Left cardiac atrium (tissue), 4 donors: ENCODE measurements at places on chromosomes 16 and 17. TPM values are rescaled to one million over a fixed set of nuclear protein-coding genes. Genes with fewer than 3 reads are reported as not detected.

Gene TP53TG3D
- not detected for total RNA-seq

Gene CBFA2T3
- 6.6 TPM for total RNA-seq

Gene TEKT5
- total RNA-seq: not detected

Gene ANKS3
- 11.6 TPM for total RNA-seq

Gene ABCA9
- total RNA-seq: 29.7 TPM

Gene BLTP2
- total RNA-seq: 93.3 TPM

Gene MT1M
- 50.8 TPM for total RNA-seq

Gene SBK1
- 0.42 TPM for total RNA-seq

Gene GNG13
- not detected for total RNA-seq

Gene PTX4
- total RNA-seq: not detected

Gene KCNJ16
- not detected for total RNA-seq

Gene RPRML
- total RNA-seq: not detected

Gene MPHOSPH6
- 10.0 TPM for total RNA-seq

Gene HIC1
- total RNA-seq: 20.6 TPM

Gene NPIPB2
- total RNA-seq: 2.1 TPM

Gene PITPNC1
- 33.7 TPM for total RNA-seq

Gene GRAPL
- total RNA-seq: 1.0 TPM

Gene AGRP
- not detected for total RNA-seq

Gene PPL
- 15.8 TPM for total RNA-seq

Gene HOXB6
- total RNA-seq: 2.2 TPM

Gene ZNF750
- total RNA-seq: not detected

Gene AATF
- 27.2 TPM for total RNA-seq

Gene HLF
- total RNA-seq: 36.7 TPM

Gene PAGR1
- total RNA-seq: 15.1 TPM

Gene CD7
- total RNA-seq: 1.8 TPM

Gene NEUROD2
- not detected for total RNA-seq

Gene EPX
- total RNA-seq: not detected

Gene SLC5A11
- not detected for total RNA-seq

Gene CACNG3
- not detected for total RNA-seq

Gene TTLL6
- total RNA-seq: not detected

Gene EVPLL
- total RNA-seq: not detected

Gene CRISPLD2
- total RNA-seq: 58.3 TPM

Gene TP53TG3F
- total RNA-seq: not detected

Gene SEPTIN1
- 2.0 TPM for total RNA-seq

Gene ZNF385C
- total RNA-seq: 0.27 TPM

Gene TRPV3
- total RNA-seq: 1.2 TPM

Gene HSD17B2
- total RNA-seq: not detected

Gene MRPL28
- 63.2 TPM for total RNA-seq

Gene AKAP1
- 86.3 TPM for total RNA-seq

Gene EXOC3L1
- total RNA-seq: 2.0 TPM

Gene TSPAN10
- 0.50 TPM for total RNA-seq
